Cortex of kidney (tissue), 1 donor: ENCODE measurements at places on chromosomes 7 and 10.

DNA sequence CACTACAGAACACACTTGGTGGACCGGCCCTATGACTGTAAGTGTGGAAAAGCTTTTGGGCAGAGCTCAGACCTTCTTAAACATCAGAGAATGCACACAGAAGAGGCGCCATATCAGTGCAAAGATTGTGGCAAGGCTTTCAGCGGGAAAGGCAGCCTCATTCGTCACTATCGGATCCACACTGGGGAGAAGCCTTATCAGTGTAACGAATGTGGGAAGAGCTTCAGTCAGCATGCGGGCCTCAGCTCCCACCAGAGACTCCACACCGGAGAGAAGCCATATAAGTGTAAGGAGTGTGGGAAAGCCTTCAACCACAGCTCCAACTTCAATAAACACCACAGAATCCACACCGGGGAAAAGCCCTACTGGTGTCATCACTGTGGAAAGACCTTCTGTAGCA lies 14.6 kb downstream of the ZSCAN21 start:
- no peak for DNase-seq

GRCh38 chr7:16531707-16532106 lies 5.1 kb downstream of the LRRC72 start:
- DNase-seq, result no peak

GRCh38 chr10:1536341-1536740 lies 201.0 kb downstream of the ADARB2 start:
- no peak for DNase-seq

DNA sequence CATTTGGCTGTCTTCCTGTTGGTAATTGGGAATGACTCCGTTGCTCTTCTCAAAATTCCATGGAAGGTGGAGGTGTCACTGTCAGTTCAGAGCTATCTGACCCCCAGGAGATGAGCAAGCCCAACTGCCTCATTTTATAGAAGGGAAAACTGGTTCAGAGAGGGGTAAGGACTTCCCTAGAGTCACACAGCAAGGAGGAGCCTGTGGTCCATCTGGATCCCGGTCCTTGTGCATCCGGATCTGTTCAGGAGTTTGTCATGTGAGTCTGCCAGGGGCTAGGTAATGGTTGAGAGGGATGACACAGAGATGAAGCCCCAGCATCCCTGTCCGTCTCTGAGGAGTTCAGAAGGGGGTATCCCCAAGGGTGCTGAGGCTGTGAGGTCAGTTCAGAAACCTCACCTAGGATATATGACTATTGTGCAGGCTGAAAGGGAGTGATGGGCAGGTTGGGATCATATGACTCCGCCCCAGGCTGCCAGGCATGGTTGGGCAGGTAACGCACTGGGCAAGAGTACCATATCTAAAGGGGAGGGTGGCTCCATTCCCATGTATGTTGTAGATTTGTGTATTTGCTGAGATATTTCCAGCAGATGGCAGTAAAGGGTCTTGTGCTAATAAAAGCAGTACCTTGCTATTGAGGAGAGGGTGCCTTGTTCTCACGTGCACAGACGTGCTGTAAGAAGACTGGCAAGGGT lies 16.0 kb upstream of the SLC29A3 start:
- DNase-seq, result no peak

DNA sequence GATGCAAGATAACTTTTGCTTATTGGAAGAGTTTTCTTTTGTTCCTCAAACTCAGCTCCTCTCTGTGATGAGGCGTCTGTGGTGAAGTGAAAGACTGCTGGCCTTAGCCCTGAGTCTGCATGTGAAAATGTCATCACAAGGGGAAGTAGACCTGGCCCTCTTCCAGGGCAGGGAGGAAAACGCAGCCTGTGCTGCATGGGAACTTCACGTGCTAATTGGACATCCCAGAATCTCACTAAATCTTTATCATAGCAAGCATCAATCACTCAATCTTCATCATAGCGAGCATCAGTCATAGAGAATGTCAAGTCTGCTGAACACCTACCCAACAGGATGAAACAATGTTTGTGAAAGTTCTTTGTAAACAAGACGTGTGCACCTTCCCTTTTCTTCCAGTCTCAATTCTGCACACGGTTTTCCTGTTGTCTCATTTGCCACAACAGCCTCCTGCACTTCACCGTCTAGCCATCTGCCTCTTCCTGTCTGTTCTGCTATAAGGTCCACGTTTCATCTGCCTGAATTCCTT lies 314.6 kb downstream of the FRMD4A start:
- DNase-seq, result no peak

DNA sequence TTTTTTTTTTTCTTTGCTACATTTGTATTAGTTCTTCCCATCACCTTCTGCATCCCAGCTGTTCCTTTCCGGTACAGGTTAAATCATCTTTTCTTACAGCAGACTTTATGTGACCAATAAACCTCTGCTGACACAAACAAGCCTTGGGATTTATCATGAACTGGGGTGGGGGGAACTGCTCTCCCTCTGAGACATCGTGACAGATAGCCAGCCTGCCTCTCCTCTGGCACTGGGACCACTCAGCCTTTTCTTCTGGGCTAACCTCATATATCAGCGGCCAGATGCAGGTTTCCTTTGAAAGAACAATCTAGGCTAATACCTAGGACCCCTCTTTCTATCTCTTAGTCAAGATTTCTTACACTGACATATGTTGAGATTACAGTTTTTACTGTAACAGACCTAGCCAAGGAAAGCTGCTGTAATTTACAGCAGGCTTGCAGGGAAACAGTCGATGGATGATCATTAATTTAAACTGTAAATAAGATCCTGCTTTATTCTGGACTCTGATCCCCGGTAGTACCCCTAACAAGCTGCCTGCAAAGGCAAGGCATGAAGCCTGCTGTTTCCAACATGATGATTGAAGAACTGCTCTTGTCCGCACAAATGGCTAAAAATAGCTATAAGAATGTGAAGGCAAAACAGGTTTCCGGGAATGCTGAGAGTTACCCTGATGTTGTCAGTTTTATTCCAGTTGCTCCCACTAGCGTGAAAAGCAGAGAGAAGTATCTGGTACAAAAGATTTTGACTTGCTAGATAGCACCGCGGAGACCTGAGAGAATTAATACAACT lies 338.7 kb downstream of the SORCS1 start:
- no peak for DNase-seq

- DNase-seq, result no peak
Measured at GRCh38 chr10:13390604-13391522, 42.8 kb upstream of the SEPHS1 start.

- no peak for DNase-seq
Measured at GRCh38 chr7:2380461-2380860, 22.9 kb upstream of the CHST12 start.

DNA sequence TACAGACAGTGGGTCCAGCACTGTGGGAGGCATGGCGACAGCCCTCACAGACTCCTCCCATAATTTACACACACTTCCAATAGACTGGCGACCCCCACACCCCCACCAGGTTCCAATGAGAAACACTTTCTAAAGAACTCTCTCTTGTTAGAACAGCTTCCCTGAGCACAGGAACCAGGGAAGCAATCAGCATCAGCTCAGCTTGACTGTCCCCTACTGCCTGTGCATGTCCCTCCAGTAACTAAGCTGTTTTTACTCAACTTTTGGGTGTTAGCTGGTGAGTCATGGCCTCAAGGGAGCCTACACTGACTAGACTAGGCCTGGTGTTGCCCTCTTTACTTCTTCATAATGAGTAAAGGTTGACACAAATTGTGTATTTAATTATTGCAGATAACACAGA lies 32.6 kb upstream of the HERPUD2 start:
- DNase-seq, result no peak

GRCh38 chr7:156402255-156402654 lies 238.3 kb upstream of the RNF32 start:
- no peak for DNase-seq

DNA sequence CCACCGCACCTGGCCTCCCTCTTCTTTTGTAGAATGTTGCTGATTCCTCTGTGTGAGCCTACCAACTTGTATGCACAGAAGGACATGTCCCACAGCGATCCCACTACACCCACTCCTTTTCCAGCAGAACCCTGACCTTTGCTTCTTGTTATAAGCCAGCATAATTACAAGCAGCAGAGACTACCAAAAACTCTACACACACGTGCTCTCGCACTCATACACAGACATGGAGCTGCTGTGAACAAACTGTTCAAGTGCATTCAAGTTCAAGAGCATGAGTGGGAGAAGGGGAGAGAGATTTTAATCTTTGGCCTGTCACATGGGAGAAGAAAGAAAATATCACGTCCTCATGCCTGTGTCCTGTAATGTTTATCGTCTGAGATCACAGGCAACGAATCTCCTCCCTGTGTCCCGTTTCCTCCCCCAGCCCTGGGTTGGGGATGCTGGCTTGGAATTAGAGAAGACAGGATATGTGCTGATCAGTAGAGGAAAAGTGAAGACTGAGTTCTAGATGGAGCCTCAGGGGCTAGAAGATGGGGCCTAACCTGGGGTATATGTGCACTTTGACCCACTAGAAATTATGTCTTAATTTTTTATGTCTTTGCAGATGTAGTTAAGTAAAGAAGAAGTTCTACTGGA lies 79.6 kb downstream of the NHLRC2 start:
- no peak for DNase-seq

- no peak for DNase-seq
Measured at GRCh38 chr7:81865754-81866153, 95.9 kb upstream of the HGF start.

GRCh38 chr10:84948644-84949043 lies 620.3 kb downstream of the CCSER2 start:
- no peak for DNase-seq

DNA sequence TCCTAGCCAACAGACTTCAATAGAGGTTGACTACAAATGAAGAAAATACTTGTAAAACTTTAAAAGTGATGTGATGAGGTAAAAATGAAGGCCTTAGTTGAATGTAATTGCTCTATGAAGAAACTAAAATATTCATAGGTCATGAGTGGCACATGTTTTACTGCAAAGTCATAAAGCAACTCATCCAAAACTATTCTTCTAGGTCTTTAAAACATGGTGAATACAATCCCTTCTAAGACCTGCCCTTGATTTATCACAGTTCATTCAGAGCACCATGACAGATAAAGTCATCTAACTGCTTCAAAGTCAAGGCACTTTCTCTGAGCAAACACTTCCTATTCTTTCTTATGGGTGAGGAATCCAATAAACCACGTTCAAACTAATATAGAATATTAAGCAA lies 713.5 kb downstream of the SORCS1 start:
- no peak for DNase-seq

DNA sequence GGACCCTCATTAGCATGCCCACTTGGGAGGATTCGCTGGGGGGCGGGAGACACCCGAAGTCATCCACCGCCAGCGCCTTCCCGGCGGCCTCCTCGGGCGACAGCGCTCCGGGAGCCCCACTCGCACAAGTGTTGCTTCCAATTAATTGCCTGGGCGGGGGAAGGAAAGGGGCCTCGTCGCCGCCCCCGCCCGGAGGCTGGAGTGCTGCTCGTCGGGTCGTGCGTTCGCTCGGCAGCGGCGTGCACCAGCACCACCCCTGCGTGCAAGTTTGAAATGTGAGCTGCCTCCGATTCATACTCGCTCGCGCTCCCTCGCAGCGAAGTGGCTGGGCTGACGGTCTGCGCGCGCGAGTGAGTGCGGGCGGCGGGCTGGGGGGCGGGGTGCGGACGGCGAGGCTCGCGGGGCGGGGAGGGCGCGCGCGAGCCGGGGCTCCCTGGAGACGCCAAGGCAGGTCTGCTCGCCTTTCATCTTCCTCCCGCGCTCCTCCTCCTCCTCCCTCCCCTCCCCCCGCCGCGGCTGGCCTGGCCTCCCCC lies 104.6 kb upstream of the PPIF start:
- no peak for DNase-seq

GRCh38 chr7:35261476-35262285 lies 7.8 kb upstream of the TBX20 start:
- no peak for DNase-seq

GRCh38 chr10:16856567-16856966 lies 39.3 kb upstream of the RSU1 start:
- DNase-seq, result no peak

DNA sequence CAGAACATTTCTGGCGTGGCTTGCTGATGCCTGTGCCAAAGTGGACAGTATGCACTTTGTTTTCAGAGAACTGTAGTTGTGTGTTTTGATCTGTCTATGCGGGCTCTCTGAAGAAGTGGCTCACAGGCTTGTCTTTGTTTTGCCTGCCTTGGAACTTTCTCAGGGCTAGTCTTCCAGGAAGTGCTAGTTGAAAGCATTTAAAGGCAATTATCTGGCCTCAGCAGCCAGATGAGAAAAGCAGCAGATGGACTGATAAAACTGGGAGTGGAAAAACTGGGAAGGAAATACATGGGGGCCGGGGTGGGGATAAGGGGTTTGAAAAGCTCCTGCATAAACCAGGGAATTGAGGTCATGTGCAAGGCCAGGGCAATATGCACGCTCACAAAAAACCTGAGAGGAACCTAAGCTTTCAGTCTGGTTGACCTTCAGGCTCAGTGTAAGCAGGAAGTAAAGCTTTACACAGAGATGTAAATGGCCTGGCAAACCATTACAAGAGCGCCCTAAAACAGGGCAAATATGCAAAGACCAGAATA lies 94.5 kb downstream of the ZNF33B start:
- no peak for DNase-seq

- no peak for DNase-seq
Measured at GRCh38 chr7:81694711-81695110, 75.1 kb downstream of the HGF start.

DNA sequence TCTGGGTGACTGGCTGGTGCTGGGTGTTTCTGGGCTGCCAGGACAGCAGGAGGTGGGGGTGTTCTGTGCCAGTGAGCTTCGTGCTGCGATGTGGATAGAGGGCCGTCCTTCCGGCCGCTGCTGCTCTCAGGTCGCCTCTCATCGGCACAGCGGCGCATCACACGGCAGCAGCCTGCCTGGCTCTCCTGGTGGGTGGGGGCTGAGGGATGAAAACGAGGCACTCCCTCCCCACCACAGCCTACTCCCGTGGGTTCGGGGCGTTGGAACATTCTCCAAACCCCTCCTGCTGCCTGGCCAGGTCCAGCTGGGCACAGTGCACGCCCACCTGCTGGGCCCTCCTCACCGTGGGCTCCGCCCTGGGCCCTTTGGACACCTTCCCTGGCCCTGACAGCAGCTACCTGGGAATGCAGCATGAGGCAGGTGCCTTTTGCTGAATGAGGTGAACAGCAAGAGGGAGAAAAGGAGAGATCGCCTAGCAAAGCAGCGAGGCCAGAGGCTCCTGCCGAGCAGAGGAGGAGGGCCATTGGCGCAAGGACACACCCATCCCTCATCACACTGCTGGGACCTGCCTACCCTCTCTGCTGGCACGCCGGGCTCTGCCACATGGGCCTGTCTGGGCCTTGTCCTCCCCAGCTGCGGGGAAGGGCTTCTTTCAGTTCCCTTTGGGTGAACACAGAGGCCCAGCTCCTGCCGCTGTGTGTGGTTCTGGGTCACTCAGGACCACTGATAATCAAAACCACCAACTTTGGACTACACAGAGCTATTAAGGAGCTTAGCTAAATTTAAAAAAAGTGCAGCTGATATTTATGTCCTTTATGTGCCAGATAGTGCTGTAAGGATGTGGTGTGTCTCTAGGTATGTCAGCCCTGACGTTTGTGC lies 33.4 kb downstream of the INPP5A start:
- no peak for DNase-seq

DNA sequence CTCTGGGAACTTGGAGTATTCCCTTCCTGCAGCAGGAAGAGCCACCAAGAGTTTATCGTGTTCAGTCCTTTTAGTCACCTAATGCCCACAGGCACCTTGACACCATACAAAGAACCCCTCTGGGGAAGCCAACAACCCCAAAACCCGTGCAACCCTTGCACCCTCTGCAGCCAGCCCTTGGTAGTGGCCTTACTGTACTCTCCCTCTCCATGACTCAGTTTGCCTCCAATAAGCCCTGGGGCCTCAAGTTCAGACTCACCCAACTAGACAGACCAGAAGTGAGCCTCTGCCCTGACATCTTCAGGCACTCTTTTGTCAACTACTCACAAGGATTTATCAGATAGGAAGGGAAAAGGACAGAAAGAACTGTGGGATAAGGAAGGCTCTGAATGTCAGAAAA lies 30.9 kb downstream of the KCNMA1 start:
- no peak for DNase-seq

GRCh38 chr10:100826983-100827818 lies 81.8 kb downstream of the PAX2 start:
- no peak for DNase-seq
